COR-L47 (cell line): ENCODE measurements at places on chromosomes 12 and 14.

GRCh38 chr14:100317912-100318808, 5.0 kb upstream of the SLC25A47 start:
- no peak for DNase-seq

- no peak for DNase-seq
Measured at GRCh38 chr12:53258541-53259539, 9.3 kb upstream of the ESPL1 start.

DNA sequence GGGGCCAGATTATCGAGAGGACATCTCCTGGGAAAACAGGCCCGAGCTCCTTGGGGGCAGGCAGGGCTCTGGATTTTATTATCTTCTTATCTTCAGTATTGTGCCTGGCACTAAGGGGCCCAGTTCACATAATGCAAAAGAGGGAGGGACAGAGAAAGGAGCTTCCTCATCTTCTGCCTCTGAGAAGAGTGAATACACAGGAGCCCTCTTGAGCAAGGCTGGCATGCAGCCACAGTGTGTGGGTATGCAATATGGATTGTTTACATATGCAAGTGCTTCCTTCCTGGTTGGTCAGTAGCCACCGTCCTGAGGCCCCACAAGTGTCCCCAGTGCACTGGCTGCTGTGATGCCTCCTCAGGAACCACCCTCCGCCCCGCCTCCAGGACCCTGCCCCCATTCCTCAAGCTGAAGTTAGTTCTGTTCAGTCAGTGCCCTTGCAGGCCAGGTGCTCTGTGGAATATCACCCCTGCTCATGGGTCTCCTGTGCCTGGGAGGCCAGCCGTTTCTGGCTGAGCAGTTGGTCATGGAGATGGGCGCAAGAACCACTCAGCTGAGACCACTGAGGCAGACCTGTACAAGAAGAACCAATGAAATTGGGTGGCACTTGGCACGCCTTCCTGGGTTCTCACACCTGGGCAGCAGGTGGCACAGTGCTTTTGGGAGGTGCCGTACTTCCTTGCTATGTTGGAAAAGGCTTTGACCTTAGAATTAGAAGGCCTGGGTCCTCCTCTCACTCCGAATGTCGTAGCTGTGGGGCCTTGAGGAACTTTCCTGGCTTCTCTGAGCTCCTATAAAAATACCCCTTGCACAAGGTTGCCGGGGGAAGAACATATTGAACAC, 35.1 kb upstream of the ACTN1 start:
- DNase-seq, result peak; percentile 1

DNA sequence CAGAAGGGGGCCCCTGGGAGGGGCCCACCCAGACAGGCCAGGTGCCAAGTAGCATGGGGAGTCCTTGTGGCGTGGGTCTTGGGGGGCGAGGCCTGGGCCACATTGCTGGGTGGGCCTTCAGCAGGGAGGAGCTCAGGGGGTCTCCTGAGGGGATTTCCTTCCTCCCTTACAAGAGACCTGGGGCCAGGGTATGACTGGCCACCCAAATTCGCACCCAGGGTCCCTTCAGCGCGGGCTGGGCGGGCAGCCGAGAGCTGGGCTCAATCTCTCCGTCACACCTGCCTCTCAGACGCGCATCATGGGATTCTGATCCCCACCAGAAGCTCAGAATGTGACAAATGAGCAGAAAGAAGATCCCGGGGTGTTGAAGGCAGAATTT, 72.4 kb downstream of the KIF26A start:
- no peak for DNase-seq

- no peak for DNase-seq
Measured at GRCh38 chr14:39122330-39123138, 8.4 kb downstream of the GEMIN2 start.

GRCh38 chr14:69014829-69015259, 35.7 kb upstream of the ACTN1 start:
- DNase-seq, result no peak

GRCh38 chr14:77065851-77066577, 32.0 kb upstream of the CIPC start:
- DNase-seq, result no peak

DNA sequence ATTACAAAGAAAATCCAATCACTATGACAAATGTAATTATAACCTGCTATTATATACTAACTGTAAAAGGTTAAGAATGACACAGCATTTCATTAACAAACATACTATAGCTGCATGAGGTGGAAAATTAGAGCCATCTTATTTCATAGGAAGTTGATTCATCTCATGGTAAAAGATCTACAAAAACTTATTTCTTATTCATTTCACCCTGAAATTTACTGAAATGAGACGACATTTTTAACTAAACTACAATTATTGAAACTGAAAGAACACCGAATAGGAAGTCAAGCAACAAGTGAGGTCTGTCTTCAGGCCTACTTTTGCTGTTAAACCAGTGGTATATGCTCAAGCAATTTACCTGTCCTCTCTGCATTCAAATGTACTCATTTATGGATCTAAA, 87.2 kb downstream of the CEP83 start:
- no peak for DNase-seq

DNA sequence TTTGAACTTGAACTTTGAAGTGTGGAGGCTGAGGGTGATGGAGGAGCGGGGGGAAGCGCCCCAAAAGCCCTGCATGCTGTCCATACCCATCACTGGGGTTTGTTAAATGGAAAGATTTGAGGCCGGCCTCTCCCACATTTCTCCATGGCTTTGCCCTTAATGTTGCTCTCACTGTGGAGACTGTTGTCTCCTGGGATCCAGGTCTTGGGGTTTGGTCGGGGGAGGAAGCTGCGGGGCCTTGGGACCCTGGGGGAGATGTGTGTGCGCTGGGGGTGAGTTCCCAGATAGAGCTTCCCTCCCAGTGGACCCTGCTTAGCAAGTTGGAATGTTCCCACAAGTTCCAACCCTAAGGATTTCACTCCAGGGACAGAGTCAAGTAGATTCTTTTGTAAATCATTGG, 28.0 kb upstream of the LRTM2 start:
- DNase-seq, result no peak

GRCh38 chr12:132078190-132078589, 65.9 kb downstream of the DDX51 start:
- DNase-seq, result no peak

DNA sequence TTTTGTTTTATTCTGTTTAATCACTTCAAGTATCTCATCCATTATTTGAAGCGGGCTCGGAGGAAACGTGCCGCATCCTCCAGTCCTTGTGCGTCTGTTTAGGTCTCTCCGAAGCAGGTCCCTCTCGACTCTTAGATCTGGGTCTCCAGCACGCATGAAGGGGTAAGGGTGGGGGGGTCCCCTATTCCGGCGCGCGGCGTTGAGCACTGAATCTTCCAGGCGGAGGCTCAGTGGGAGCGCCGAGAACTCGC, 311 bp upstream of the LGR5 start:
- DNase-seq, result no peak

DNA sequence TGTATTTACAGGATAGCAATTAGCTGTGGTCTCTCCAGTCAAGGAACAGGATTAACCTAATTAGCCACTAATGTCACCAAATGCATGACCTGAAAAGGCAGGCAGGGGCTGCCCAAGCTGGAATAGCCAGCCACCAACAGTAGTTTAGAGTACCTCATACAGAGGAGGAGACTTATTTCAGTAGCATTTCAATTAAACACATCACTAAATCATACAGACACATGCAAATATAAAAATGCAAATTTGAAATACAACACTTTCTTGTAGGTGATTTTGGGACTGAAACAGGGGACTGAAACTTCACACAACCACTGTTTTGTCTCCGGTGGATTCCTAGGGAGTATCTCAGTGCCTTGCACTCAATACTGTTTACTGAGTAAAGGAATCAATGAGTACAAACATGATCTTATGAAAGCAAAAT, 636 bp upstream of the IFNG-AS1 start:
- DNase-seq, result no peak

GRCh38 chr12:72281126-72281525, 9.0 kb downstream of the TRHDE start:
- DNase-seq, result no peak

DNA sequence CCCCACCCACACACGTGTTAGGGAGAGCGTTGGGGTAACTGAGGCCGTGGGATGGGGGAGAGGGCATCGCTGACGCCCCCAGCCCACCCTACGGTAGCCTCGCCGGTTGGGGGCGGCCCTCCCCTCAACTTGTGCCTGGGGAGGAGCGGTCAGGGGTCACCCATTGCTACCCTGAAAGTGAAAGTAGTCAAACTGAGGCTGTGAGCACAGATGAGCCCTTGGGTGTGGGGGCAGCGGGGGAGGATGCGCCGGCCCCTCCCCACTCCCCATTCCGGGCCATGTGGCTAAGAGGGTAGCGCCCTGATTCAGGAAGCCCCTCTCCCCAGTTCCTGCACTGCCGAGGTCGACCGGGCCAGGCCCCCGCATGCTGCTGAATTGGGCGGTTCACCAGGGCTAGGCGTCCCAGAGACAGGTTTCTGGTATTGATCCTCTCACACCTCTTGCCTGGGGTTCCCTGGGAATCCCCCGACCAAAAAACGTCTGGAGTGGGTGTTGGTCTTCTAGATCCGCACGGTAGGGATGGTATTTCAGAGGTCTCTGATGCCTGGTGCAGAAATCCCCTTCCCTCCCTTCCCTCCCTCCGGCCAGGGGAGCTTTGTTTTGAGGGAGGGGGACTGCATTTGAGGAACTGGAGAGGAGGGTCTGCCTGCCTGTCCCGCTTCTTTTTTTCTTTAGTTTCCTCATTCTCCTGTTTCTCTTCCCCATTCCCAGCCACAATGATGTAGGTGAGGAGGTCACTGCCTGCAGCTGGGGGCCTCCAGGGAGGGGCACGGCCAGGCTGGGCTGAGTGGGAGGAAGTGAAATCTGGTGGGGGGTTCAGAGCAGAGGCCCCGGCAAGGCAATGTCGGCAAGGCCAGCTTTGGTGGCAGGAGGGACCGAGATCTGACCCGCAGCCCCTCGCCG, 1.0 kb downstream of the SH2B3 start:
- DNase-seq, result no peak

DNA sequence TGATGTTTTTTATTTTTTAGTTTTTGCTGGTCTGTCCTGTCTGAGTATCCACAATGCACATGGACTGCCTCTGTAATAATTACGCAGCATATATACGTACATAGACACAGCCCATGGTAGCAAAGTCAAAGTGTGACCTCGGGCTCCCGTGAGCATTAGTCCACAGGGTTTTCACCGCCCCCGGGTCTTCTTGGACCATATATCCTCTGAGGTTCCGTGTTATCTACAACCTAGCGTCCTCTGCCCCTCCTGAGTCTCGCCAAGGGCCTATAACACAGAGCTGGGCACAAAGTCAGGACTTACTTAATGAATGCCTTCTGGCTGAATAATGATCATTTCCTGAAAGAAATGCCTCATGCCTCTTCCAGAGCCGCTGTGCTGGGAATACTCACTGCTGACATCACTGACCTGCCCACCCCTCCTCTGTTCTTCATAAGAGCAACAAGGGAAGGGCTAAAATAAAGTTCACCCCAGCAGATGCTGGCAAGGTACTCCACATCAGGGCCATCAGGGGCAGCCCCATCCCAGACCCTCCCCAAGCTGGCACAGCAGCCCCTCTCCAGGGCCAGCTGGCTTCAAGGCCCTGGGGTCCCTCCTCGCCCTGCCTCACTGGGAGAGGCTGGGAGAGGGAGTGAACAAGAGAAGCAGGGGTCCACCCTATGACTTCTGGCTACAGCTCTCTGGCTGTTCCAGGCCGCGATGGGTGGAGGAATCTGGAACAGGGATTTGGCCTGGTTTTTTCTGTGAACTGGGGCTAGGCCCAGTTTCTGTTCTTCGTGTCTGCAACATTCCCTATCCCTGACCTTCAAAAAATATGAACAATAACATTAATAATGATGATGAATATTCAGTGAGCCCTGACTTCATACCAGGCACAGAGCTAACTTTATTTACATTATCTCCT, 7.9 kb downstream of the HDAC7 start:
- DNase-seq, result no peak

DNA sequence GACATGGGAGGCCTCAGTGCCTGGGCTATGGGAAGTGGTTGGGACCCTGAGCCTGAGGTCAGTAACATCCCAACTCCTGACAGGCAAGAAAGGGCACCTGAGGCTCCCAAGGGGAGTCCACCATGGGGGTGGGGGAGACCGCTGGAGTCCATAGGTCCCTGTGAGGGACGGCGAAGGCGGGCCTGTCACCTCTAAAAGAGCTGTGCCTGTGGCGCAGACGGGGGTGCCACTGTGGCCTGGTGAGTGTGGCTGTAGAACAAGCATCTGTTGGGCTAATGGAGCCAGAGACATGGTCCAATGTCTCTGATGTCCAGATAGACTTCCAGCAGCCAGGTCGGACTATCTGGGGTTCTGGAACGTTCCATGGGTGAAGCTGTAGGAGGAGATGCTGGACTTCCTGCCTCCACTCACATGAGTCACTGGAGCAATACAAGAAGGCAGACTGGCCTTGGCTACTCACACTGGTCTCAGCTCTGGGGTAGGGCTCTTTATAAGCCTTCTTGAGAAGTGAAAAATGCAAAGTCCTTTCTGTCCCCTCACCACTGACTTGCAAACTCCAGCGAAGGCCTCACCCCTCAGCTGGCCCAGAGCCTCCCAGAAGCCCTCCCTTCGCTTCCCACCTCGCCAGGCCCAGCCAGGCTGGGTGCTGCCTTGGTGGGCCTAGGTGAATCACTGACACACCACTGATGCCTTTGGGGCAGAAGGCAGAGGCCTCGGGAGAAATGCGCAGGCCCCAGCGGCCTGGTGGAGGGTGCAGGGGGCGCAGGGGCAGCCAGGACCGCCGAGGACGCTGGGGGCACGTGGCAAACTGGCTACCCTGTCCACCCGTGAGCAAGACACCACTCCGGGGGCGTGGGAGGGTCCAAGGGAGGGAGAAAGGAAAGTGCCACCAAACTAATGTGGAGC, 1.1 kb upstream of the TRAF3 start:
- DNase-seq, result no peak

DNA sequence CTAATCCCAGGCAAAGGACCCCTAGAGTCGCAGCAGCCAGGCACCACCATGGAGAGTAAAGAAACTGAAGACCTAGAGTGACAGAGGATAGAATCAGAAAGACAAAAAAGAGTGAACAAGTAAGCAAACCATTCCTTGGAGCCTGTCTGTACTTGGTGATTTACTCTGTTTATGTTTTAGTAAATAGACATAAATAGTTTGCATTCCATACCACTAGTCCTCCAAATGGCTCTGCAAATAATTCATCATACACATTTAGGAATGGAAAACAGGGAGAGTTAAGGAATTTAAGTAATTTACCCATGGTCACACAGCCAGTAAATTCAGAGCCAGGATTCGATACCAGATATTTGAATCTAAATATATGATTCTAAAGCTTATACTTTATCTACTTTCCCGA, 2.8 kb downstream of the OLR1 start:
- no peak for DNase-seq

DNA sequence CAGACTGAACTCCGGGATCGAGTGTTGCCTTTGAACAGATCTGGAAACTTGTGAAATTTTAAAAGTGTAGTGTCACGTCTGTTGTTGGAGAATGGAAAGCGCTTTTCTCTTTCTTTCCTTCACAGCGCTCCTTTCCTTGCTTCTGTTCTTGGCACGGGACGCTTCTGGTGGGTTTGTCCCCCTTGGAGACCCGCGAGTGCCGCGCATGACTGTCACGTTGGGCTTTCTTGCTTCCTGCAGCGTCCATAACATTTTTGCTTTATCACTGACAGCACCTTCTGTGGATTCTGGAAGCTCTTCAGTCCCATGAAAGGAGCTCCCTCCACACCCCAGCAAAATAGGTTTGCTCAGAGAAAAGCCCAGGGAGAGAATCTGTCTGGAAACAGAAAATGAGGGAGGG, 193.0 kb upstream of the TMEM132C start:
- no peak for DNase-seq
